Vagina (tissue), 2 donors: ENCODE measurements at places on chromosomes 7 and 10. TPM values are rescaled to one million over a fixed set of nuclear protein-coding genes. Genes with fewer than 3 reads are reported as not detected.
A peak's percentile ranks its signal among the peaks of the same experiment; 100 is the strongest.

The SMNDC1 gene
- total RNA-seq, result 12.3 TPM

The ADRB1 gene
- not detected for total RNA-seq

DNA sequence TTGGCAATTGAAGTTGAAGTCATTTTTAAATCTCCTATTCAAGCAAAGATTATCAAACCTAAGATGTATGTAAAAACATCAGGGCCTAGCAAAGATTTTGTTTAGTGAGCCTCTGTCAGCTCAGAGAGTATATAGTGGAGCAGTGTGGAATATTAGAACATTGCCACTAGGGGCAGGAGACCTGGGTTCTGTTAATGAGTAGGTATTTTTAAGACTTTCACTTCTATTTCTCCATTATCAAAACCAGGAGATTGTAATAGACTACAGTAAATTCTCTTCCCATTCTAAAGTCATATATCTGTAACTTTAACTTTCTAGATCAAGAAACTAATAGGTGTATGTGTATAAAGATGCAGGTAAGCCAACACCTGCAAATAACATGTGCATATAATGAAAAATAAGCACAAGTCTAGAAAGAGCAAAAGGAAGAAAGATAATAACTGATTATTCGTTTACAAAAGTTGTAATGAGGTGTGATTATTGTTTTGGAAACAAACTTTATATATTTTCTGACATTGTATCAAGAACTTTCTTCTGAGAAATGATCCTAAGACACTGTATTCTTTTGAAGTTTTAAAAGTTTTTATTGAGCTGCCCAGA is 64.4 kb downstream of the KCND2 start:
- H3K4me3 ChIP-seq, result no peak overlapping the region
- no peaks in the 10 kb centered on the region for H3K36me3 ChIP-seq
- H3K4me1 ChIP-seq, result no peaks in the 10 kb centered on the region
- no peak for DNase-seq
- no peaks in the 10 kb centered on the region for H3K27me3 ChIP-seq

DNA sequence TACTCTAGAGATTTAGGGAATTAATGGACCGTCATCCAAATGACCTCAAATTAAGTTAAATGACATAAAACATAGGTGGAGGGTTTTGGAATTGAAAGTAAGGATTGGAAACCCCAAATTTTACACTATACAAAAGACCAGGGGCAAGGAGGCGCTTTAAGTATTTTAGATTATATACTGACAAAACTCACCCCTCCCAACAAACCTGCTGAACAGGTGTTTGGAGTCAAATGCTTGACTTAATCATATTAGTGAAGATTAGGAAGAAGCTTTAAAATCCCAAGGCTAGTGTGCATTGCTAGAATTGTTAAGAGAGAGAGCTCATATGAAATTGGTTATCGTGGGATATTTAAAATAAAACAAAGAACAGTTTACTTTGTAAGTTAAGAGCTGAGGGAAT is at the start of gene GNGT1:
TSS of gene GNGT1 (plus strand) at position 301 of the 400 bp plus-strand sequence. CDS start 180 bp downstream, outside the sequence.
- no peaks in the 10 kb centered on the region for H3K36me3 ChIP-seq
- H3K4me3 ChIP-seq, result no peak within 1 kb of the TSS
- H3K4me1 ChIP-seq, result peaks cover 4% of the 10 kb centered on the region
- no peak for DNase-seq
- H3K27ac ChIP-seq, result no peak within 1 kb of the TSS

DNA sequence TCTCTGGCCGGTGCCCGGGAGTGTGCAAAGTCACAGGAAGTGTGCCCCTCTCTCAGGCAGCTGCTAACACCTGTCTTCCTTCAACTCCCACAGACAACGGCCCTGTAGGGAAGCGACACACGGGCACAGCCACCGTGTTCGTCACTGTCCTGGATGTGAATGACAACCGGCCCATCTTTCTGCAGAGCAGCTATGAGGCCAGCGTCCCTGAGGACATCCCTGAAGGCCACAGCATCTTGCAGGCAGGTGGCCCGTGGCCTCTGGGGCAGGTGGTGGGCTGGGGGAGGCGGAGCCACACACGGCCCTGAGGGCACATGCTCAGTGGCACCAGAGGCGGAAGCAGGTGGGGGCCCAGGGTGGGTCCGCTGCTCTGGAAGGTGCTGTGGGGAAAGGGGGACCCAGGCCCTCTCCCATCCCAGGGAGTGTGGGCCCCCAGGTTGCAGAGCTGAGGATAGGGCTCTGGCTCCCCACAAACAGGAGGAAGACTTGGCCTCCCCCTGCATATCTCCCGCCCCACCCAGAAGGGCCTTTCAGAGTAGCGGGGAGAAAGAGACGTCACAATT is 6.9 kb downstream of the C10orf105 start:
- no peaks in the 10 kb centered on the region for H3K27me3 ChIP-seq
- peaks cover 50% of the 10 kb centered on the region for H3K4me1 ChIP-seq
- H3K36me3 ChIP-seq, result no peaks in the 10 kb centered on the region
- H3K4me3 ChIP-seq, result no peak overlapping the region
- H3K27ac ChIP-seq, result peak overlapping the region; percentile 95

- no peak for DNase-seq
- H3K27ac ChIP-seq, result no peak overlapping the region
- no peaks in the 10 kb centered on the region for H3K36me3 ChIP-seq
Measured at GRCh38 chr7:1678571-1679325, 8.7 kb downstream of the ELFN1 start.

DNA sequence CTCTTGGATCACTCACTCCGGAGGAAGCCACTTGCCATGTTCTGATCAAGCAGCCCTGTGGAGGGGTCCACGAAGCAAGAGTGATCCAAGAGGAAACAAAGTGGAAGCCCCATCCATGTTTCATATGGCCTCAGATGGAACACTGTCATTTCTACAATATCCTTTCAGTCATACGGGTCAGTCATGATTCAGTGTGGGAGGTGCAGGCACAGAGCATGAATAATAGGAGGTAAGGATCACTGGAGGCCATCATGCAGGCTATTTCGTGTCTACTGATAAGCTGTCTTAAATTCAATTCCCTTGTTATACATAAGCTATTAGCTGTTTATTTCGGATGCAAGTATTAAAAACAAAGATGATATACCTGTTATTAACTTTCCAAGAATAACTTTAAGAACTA is 36.8 kb downstream of the VPS41 start:
- H3K27me3 ChIP-seq, result no peaks in the 10 kb centered on the region
- H3K4me3 ChIP-seq, result no peak overlapping the region
- no peak for DNase-seq
- H3K27ac ChIP-seq, result no peak overlapping the region
- H3K4me1 ChIP-seq, result peaks cover 10% of the 10 kb centered on the region

DNA sequence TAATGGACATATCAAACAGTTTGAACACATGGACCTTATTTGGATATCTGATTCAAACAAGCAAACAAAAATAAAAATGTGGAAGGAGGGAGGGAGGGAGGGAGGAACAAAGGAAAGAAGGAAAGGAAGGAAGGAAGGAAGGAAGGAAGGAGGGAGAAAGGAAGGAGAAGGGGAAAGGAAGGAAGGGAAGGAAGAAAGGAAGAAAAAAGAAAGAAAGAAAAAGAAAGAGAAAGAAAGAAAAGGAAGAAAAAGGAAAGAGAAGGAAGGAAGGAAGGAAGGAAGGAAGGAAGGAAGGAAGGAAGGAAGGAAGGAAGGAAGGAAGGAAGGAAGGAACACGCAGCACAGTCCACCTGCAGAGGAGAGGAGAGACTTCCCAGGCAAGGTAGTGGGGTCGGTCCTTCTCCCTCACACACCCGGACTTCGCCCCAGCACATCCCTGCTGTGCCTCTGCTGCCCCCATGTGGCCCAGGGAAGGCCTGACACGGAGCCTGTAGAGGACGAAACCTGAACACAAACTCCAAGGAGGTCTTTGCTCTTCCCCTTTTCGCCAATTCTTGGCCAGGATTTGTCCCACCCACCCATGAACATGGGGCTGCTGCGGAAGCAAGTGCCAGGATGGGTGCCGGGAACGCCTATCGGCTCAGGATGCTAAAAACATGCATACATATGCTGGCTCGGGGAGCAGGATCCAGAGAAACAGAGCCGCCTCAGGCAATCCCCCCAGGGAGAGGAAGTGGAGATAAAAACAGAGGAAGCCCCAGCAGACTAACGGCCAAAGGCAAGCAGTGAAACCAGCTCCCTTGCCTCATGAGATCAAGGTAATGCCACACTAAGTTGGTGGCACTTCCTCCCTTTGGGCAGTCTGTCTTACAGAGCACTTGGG is 52.3 kb upstream of the DGKI start:
- H3K27me3 ChIP-seq, result no peaks in the 10 kb centered on the region
- H3K27ac ChIP-seq, result peak overlapping the region; percentile 36
- no peaks in the 10 kb centered on the region for H3K36me3 ChIP-seq

DNA sequence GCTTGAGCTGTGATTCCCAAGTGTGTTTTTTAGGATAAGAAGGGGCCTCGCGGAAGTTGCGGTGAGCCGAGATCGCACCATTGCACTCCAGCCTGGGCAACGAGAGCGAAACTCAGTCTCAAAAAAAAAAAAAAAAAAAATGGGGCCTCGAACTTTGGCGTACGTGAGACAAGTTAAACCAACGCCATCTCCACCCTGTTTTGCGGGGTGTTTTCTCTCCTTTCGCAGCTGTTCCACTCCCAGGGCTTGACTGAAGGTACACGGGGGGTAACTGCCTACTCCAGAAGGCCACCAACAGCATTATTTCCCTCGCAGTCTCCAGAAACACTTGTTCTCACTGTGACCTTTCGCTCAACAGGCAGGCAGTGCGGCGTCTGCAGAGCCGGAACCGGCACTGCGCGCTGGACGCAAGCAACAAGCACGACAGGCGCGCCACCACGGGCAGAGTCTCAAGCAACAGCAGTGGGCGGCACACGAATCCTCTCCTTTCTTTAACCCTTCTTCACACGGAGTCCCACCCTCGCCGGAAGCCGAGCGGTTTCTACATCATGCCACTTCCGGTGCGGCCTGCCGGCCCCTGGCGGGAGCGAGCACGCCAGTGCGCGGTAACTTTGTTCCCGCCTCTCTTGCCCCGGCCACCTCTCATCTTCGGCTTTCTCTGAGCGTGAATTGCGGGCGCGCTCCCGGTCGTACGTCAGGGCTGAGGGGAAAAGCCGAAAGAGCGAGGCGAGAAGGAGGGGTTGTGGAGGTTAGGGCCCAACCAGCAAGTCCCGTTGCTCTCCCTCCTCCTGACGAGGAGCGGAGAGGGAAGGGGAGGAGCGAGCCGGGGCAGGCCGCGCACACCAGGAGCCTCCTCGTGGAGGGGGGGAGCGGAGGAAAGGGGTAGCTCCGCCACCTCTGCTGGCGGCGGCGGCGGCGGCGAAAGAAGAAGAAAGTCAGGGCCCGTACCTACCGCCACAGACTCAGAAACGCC is 814 bp upstream of the CDK13 start:
- peak; percentile 99 for DNase-seq
- no peaks in the 10 kb centered on the region for H3K36me3 ChIP-seq
- H3K27ac ChIP-seq, result peak overlapping the region; percentile 94
- H3K4me1 ChIP-seq, result peaks cover 28% of the 10 kb centered on the region

GRCh38 chr7:101615446-101615845 is 13.7 kb downstream of the MYL10 start:
- no peak overlapping the region for H3K4me3 ChIP-seq
- H3K27me3 ChIP-seq, result no peaks in the 10 kb centered on the region
- peaks cover 14% of the 10 kb centered on the region for H3K4me1 ChIP-seq
- DNase-seq, result no peak

DNA sequence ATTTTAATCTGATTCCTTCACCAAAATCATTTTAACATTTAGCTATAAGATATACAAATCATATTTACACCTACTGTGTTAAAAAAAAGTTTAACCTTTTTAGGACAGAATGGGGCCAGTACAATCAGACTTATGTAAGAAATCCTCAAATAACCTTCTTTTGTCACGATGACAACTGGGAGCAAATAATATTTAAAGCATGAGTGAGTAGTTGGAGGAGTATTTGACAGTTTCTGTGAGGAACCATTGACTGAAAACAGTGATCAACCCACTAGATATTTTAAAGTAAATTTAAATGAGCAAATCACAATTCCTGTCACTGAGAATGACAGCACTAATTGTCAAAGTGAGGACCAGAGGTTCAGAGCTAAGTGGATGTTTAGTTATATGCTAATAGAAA is 289.1 kb downstream of the CNTNAP2 start:
- no peak for DNase-seq
- no peak overlapping the region for H3K4me3 ChIP-seq
